ENCODE measurements at places on chromosomes 3 and 15.

DNA sequence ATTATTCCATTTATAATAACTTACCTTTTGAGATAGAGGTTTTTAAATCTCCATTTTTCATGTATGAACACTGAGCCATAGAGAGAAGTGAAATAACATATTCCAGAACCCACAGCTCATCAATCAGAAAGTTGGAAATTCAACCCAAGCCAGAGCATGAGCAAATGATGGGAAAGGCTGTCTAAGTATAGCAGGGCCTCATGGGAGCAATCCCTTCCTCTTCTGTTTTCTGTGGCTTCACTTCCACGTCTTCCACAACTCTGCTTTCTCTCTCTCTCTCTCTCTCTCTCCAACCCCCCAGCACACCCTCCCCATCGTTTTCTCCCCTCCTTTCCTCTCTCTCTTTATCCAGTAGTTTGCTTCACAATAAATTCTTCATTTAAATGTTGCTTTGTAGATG, 14.8 kb upstream of the IL1RAP start:
- DNase-seq: no peak

DNA sequence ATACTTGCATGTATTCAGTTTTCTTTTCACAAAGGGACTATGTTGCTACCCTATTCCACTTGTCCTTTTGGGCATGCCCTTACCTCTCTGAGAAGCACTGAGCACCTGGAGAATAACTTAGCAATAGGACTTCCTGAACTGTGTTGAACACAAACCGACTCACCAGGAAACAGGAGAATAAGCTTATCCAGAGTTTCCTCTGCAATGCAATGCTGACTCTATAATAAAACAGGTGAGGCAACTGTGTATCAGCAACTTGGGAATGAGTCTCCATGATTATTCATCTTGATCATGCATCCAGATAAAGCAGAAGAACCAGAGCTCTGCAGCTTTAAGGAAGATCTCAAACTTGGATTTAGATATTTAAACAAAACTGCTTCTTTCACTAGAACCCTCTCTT, 806.5 kb downstream of the IGSF11 start:
- no peak for DNase-seq

DNA sequence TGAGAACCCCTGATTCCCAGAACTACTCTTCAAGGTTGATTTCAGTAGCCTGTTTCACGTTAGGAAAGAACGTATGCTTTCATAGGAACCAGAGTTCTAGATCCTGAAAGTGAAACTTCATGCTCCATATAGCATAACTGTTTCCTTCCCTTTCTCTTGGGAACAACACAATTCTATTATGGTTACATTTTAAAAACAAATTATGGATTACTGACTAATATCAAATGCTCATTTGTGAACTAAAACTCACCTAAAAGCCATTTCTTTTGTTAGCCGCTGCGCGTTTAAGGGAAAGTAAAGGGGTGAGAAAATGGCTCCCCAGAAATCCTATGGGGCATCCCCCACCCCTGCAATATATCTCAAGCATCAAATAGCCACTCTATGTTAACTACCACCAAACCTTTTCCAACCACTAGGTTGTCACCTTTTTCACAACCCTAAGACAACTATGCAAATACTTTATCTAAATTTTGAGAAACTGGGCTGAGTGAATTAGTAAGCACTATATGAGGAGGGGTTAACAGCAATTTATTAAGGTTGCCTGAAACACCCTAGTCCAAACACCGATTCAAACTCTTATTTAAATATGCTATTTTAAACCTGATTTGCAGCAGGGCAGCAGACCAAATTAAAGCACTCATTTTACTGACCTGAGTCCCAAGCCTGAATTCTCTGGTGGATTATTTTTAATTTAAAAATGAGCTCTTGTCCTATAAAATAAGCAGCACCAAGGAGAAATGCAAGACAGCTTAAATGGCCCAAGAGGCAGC, 2.4 kb downstream of the SIAH2 start:
- no peak for DNase-seq

- DNase-seq: no peak
These were observed 41.3 kb downstream of the NMNAT3 start for GRCh38 chr3:139636511-139636910.

- DNase-seq: no peak
These were observed 54.4 kb downstream of the SH3BP5 start for GRCh38 chr3:15277861-15278500.

DNA sequence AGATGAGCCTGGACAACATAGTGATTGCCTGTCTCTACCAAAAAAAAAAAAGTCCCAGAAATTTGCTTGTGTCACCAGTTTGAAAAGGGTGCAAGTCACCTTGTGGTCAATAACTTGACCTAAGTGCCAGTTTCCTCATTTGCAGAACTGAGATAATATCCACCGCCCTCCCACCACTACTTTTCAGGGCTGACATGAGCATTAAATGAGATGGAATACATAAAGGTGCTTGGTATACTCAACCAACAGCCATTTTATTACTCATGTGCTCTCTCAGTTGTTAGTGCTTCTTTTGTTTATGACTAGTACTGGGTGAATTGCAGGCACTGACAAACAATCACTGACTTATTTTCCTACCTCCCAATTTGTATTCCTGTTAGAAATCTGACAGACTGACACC, 340.5 kb upstream of the SATB1 start:
- DNase-seq: no peak

GRCh38 chr15:40279437-40280141, 3.3 kb downstream of the ANKRD63 start:
- peak; percentile 37 for DNase-seq

- DNase-seq: no peak
These were observed 43.1 kb downstream of the RBPMS2 start for GRCh38 chr15:64732156-64732860.

DNA sequence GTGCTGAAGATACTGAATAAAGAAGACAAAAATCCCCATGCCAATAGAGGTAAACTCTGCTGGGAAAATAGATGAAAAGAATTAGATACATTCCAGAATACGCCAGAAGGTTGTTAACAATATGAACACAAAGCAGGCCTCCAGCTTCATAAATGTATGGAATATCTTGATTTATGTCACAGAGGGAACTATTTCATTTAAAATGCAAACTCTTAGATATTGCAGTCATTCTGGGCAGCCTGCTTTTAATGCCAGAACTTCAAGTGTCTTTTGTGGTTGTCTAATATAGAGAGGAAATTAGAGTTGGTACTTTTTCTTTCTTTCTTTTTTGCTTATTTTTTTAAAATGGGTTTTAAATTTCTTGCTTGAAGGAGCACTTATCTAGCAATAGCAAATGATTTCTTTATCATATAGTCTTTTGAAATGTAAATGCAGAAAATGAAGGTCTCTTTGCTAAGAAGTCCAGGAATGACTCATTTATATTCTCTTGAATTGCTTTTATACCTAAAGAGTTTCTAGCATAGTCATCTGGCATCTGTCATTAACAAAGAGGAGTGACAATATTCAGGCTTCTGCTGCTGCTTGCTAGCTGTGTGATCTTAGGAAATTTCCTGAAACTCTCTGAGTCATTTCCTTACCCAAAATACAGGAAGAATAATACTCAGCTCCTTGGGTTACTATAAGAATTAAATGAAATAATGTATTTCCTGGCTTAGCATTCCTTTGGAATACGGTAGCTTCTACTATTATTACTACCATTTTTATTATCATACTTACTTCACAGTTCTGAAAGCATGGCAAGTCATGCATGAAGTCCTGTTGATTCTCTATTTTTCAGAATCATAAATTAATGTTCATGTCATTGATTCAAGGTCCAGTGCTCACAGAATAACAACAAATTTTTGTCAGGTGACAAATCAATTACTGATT, 527.6 kb downstream of the DIPK2A start:
- no peak for DNase-seq

- DNase-seq: no peak
These were observed 260.1 kb upstream of the CTNNB1 start for GRCh38 chr3:40939030-40939740.

GRCh38 chr15:36814708-36815107, 235.3 kb downstream of the CDIN1 start:
- no peak for DNase-seq

DNA sequence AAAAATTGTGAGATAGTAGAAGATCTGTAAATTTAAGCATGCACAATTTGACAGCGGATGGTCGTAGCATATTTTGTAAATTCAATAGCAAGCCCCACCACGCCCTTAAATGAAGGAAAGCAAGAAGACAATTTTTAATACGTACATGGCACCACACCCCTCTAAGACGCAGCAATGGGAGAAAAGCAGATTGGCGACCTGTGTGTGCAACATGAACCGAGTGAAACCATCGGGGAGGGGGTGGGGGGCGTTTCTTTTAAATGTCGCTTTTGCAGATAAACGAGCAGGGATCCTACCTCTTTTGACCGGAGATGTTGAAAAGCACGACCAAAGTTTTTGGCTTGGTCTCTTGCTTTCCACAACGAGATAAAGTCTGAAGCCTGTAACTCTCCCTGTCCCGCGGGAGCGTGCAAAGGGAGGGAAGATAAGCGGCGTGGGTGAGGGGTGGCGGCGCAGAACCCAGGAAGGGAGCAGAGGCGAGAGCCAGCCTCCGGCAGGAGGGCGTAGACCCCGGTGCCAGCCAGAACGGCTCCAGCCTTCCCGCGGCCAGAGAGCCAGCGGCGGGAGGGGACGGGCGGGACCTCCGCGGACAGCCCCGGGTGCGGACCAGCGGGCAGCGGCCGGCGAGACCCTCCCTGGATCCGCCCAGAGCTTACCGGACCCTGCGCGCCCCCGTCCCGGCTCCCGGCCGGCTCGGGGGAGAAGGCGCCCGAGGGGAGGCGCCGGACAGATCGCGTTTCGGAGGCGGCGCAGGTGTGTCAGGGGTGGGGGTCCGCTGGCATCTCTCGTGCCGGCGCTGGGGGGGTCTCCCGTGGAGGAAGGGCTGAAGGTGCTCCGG, at the start of gene CHL1:
TSS of gene CHL1 (plus strand) at position 453 of the 838 bp plus-strand sequence. CDS start 123,014 bp downstream, outside the sequence.
- no peak for DNase-seq

DNA sequence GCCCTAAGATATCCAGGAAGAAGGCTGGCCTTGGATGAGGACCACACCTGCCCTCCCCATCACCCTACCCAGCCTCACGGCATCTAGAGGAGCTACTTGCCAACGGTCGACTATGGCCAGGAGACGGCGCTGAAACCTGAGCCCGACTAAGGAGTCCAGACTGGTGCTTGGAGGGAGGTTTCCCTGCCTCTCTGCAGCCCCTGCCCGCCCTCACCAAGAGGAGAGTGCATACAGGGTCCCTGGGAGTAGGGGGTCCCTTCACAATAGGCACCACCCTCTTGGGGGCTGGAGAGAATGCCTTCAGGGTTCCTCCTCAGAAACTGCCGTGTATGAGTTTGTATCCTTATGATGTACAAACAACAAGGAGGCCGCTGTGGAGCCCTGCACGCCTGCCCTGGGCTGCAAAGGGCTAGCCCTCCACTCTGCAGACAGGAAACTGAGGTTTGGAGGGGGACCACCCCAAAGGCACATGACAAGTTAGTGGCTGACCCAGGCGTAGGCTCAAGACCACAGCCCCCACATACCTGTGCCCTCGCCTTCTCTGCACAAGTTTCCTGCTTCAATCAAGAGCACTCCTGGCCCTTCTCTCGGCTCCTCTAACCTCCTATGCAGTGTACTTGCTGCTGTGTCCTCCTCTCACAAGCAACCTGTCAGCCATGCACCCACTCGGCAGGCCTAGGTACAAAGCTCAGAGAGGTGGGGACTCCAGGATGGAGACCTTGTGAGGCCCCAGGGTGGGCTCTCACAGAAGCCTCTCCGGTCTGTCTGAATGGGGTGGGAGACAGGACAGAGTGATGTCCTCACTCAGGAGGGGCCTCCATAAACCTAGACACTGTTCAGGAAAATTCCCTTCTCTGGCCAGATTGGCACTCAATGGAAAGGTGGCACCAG, 7.4 kb downstream of the KLF15 start:
- no peak for DNase-seq

DNA sequence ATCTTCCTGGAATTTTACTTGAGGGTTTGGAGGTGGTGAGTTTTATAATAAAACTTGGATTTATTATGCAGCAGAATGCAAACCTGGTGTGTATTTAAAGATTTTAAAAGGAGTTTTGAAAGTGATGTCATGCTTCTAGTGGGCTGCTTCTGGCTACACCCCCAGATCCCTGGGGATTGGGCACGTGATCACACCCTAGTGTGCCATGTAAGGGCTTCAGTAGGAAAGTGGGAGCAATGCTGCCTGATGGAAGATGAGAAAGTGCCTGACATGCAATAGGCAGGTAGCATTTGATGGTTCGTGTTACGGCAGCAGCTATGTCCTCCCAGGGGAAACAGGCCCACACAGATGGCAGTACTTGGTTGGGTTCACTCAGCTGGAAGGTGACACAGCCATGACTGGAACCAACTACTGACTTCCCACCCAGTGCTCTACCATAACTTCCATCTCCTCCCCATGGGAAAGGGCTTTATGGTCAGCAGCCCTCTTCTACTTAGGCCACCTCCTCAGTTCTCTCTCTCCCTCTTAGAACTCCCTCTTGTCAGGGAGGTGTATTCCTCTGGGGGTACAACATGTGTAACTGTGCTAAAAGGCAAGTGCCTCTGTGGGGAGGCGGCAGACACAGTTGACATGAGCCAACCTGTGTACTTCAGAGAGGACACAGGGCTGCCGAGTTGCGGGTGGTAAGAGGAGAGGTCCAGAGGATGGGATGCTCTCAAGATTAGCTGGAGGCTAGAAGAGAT, 5.6 kb downstream of the ITPKA start:
- no peak for DNase-seq

DNA sequence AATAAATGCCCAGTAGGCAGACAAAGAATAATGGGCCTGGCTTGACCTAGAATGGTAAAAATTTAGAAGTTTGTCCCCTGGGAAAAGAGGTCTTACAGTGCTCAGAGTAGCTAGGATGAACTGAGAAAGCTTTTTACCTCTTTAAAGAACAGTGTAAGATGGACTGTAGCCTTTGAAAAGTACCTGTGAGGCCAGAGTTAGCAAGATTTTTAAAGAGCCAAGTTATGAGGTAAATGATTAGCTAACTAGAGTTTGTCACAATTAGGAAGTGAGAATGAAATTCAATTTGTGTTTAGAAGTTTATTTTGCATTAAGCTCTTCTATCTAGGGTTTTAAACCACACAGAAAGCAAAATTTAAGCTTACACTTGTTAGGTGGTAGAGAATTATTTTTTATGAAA, 480.9 kb downstream of the ZIC1 start:
- no peak for DNase-seq

DNA sequence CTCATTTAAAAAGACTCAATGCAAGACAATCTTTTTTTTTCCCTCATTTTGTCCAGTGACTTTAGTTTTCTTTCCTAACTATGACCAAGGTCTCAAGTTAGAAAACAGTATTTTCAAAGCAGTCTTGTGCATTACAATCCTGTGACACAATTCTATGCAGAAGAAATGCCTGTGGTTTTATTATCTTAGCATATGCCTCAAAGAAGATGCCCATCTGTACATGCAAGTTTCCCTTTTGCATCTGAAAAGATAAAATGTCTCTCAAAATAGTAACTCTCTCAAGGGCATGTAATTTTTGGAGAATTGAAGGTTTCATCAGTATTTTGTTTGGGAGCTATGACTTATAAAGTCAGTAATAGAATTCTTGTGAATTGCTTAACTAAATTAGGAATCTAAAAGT, 292.0 kb upstream of the SUCLG2 start:
- no peak for DNase-seq
